Stimulated activated CD4-positive, alpha-beta T cell treated with anti-CD3 and anti-CD28 coated beads, TNF-alpha, amount 100 ng/mL, for 1 hour (primary cell): ENCODE measurements at places on chromosomes 12 and 14.

DNA sequence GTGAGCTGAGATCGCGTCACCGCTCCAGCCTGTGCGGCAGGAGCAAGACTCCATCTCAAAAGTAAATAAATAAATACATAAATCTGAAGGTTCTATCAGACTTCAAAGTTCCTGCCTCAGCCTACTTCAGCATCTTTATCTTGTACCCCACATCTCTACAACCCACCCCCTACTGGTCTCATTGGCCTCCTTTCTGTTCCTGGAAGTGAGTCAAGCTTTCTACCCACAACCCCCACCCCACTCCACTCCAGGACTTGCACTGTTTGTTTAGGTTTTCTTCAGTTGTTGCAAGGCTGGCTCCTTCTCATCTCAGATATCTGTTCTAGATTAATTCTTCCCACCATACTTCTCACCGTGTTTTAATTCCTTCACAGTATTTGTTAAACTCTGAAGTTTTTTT lies 714 bp upstream of the PSMC6 start:
- DNase-seq: no peak

DNA sequence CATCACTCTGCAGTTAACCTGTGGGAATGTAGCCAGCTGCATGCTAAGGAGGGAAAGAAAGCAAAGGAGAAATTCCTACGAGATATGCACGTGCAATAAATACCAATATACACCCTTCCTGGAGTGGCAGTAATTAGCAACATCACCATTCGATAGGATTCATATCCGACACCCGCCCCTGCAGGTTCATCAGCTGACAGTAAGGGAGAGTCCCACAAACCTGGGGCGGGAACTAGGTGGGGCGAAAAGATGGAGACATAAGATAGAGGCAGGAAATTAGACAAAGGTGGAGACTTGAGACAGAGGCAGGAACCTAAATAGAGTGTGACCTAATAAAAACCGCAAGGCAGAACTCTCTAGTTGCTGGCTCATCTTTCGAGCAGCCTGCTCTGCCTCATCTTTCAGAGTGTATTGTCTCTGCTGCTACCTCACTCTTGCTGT lies 51.6 kb downstream of the PLEKHG3 start:
- DNase-seq: peak; percentile 36

DNA sequence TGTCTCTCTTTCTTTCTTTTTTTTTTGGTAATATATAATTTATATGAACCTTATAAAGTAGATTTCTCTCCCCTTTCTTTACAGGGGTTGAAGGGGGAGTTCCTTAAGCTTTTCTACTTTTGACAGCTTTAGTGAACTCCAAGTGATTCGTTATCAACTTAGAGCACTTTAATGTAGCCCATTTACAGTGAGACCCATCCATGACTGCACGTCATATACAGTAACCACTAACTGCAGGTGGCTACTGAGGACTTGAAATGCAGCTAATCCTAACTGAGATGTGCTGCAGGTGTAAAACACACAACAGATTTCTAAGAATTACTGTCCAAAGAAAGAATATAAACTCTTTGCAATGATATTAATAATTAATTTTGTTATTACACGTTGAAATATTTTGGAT lies 582 bp downstream of the LRRIQ1 start:
- DNase-seq: no peak

DNA sequence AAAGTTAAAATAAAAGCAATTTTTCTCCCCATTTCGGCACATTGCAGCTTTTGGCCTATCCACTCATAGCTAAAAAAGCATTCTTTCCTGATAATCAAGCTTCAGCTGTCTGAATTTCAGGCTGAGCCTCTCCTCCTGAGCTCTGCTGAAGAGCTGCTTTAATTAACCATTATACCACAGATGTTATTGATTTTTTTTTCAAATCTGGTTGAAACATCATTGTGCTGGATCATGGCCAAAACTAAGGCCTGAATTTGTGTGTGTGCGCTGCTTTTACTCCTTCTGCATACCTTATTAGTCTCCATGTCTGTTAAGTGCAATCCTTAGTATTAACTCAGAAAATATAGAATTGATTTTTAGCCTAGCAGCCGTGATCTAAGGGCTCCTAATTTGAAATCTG lies 52.3 kb downstream of the MBIP start:
- DNase-seq: no peak

DNA sequence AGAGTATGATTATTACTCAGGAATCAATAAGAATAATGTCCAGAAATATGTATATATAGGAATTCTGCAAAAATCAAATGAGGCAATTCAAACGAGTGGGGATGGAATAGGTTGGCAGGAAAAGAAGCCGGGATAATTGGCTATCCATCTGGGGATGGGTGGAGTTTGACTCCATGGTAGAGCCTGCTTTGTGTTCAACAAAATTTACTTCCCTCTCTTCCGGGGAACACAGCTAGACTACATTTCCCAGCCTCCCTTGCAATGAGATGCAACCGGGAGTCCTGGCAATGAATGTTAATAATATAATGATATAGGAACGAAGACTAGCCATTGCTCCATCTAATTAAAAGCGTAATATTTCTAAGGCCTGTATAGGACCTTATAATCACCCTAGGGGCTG lies 146.6 kb downstream of the EFCAB11 start:
- no peak for DNase-seq

DNA sequence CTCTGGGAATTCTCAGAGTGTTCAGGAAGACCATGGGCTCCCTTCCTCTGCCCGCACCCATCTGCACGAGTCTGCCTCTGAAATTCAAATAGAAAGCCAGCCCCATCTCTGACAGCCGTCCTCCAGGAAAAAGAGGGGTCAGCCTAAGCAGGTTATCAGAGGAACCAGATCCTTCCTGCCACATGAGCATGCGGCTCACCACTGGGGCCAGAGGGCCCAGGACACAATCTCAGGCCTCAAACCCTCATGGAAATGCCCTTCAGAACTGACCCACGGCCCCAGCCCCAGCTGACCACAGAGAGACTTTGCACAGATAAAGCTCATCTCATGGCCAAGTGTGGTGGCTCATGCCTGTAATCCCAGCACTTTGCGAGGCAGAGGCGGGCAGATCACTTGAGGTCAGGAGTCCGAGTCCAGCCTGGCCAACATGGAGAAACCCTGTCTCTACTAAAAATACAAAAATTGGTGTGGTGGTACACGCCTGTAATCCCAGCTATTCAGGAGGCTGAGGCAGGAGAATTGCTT lies 23.2 kb downstream of the PXN start:
- DNase-seq: no peak

GRCh38 chr12:54215989-54216796 lies 27.4 kb upstream of the SMUG1 start:
- no peak for DNase-seq

DNA sequence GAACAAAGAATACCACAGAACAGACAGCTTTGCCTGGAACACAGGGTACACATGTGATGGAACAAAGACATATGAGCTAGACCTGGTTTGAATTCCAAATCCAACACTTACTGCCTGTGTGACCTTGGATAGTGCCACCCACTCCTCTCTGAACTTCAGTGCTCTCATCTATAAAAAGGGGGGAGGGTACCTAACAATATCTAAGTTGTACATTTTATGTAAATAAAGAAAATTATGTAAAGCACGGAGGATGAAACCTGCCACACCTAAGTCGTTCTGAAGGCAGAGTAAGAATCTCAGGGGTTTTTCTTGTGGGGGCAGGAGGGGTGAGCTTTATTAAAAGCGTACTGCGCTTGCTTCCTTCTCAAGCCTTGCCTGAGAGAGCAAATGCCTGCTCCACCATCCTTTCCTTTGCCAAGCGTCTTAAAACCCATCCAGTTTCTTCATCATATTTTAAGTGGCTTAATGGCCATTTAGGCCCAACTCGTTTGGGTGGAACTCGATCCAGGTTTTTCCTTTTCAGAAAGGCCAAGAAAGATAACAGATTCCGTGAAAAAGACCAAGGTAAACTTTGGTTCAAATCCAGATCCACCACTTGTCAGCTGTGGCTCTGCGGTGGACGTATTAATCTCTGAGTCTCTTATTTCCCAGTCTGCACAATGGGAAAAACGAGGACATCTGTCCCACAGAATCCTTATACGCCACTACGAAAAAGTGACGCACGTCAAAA lies 946 bp downstream of the DDX24 start:
- no peak for DNase-seq

- DNase-seq: no peak
Measured at GRCh38 chr14:106551265-106551664, 1024.9 kb downstream of the TMEM121 start.

DNA sequence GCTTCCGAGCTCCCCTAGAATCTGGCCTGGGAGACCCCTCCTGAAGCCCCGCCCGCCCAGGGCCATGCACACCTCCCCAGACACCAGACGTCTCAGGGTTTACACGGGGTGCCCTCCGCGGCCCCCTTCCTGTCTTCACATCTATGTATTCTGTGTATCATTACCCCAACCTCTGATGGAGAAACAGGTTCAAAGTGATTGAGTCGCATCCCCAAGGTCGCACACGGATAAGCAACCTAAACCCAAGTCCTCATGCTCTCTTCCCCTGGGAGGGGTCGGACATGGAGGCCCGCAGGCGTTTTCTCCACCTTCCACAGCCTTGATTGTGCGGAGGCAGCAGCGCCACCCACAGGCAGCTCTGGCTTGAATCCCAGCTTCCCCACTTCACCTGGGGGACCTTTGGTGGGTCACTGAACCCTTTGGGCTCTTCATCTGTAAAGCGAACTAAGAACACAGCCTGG lies 237.3 kb downstream of the BCL11B start:
- DNase-seq: no peak

DNA sequence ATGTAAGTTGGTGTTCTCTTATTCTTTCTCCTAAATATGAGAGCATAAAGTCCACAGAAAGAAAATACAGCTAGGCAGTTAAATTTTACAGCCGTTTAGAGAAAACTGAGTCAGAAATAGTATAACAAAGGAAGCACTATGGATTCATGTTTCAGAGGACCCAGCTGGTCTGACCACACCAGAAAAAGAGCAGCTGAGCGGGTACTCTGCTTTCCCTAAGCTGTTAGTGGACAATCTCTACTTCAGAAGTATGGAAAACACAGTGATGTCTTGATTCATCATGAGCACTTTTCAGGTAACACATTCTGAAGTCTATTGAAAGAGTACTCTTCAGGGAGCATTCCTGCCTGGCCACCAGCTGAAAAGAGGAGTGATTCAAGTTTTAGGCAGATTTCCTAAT lies 12.4 kb downstream of the PPM1H start:
- DNase-seq: no peak

DNA sequence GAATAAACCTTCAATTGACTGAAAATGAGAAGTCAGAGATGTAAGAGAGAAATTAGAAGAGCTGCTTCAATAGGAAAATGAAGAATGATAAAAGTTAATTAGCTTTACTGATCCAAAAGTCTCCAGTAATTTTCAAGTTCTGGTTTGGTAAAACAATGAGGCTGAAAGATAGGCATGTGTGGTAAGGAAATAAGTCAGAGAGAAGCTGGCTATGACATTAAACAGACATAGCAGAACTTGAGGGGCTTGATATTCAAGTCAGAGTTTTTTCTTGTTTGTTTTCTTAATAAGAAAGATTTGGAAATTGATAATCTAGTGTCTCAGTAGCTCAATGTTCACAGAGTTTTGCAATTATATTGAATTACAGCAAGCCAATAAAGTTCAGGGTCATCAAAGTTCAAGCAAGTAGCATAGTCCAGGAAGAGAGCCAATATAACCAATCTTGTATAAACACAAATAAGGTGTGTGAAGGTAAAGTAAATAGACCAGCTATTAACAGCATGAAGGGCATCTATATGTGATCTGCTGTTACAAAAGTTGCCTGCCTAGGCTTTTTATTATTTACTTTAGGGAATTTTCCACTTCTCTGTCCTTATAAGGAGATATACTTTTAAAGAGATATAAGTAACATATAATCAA lies 1111.5 kb downstream of the TRHDE start:
- DNase-seq: no peak

DNA sequence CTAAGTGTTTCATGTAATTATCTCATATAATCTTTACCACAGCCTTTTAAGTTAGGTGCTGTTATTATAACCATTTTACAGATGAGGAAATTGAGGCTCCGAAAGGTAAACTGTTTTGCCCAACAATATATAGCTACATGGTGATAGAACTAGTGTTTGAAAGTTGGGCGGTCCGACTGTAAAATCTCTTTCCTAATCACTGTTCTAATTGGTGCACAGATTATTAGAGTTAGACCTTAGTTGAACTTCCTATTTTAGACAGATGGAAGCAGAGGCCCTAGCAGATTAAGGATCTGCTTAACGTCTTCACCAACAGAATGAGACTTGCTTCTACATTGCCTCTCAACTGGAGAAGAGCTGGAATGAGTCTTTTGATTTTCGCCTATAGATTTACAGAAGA lies 30.0 kb upstream of the DUSP6 start:
- no peak for DNase-seq

DNA sequence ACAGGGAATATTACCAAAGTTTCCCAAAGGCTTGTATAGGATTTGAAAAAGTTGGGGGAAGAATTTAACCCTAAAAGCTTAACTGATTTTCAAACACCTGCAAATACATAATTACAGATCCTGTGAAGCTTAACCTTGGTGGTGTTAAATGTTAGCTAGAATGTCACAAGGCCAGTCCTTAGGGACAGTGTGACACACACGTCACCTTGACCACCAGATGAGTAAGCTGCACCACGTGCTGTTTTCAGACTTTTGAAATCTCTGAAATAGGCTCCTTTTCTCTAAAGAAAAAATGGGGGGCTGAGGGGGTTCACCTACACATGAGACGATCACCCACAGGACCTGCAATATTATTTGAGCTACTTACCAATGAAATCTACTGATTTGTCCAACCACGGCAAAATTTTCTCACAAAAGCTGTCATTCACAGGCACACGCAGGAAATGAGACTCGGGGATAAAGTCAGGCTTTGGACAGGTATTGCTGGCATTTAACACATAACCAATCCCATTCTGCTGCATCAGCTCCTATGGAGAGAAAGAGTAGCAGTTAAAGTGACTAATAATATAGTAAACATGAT lies 75.9 kb downstream of the DUSP16 start:
- DNase-seq: no peak

- DNase-seq: no peak
Measured at GRCh38 chr12:101969-102878, 35.7 kb downstream of the IQSEC3 start.
